ENCODE measurements at places on chromosomes 16 and 17. TPM values are rescaled to one million over a fixed set of nuclear protein-coding genes. Genes with fewer than 3 reads are reported as not detected.

DNA sequence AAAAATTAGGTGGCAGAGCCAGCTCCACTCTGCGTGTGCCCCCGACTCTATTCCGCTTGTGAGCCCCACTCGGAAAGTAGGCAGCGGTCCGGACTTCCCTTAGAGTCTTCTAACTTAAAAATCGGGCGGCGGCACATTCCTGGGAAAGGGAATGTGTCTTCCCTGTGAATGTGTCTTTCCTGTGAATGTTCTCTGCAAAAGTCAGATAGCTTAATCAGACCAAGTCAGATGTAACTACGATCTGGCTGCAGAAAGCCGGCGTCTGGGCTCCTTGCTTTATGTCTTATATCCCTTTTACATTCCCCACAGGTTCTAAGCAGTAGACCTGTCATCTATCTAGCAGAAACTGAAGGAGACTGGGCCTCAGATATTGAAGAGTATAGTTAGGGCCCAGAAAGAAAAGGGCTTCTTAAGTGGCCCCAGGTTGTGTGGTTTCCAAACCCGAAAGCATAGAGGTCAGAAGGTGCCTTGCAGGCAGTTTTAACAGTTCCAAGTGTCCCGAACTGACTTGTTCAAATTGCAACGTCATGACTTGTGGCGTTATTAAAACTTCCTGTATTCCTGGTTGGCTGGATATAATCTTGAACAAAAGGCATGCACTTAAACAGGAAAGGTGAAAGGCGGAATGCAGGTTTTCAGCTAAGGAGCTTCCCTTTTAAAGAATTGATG, 601 bp downstream of the PHKB start:
- H3K4me3 ChIP-seq: peak overlapping the region; percentile 100
- H3K4me1 ChIP-seq: no peaks in the 10 kb centered on the region
- H3K27me3 ChIP-seq: no peaks in the 10 kb centered on the region
- H3K36me3 ChIP-seq: no peaks in the 10 kb centered on the region
- no peak overlapping the region for H3K27ac ChIP-seq

NPIPA5 gene
- total RNA-seq: 5.2 TPM

- H3K27ac ChIP-seq: no peak overlapping the region
- H3K36me3 ChIP-seq: no peaks in the 10 kb centered on the region
- H3K27me3 ChIP-seq: no peaks in the 10 kb centered on the region
- peaks cover 9% of the 10 kb centered on the region for H3K4me1 ChIP-seq
These were observed 3.9 kb downstream of the IGFBP4 start for GRCh38 chr17:40447148-40447644.

- no peak overlapping the region for H3K27ac ChIP-seq
- no peak overlapping the region for H3K4me3 ChIP-seq
- no peaks in the 10 kb centered on the region for H3K4me1 ChIP-seq
- H3K36me3 ChIP-seq: no peaks in the 10 kb centered on the region
- no peak for DNase-seq
- H3K27me3 ChIP-seq: no peaks in the 10 kb centered on the region
These were observed 83.8 kb upstream of the PMFBP1 start for GRCh38 chr16:72255786-72256185.

DNA sequence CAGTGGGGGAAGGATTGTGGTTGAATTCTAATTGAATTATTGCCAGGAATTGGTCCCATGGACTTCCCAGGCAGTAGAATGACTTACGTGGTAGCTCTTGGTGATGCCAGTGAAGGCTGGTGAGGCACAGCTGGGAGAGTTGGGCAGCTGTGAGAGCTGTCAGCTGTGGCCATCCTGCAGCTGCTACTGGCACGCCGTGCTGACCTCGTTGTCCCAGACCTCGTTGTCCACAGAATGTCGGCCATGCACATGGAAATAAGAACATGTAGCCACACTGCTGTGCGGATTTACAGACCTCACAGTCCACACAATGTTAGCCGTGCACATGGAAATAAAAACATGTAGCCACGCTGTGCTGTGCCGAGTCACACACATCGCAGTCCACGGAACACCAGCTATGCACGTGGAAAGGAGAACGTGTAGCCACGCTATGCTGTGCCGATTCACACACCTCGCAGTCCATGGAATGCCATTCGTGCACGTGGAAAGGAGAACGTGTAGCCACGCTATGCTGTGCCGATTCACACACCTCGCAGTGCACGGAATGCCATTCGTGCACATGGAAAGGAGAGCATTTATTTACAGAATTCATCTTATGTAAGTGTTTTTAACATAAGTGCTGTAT, 59.2 kb downstream of the BANP start:
- H3K4me1 ChIP-seq: peaks cover 4% of the 10 kb centered on the region
- no peak overlapping the region for H3K4me3 ChIP-seq
- H3K36me3 ChIP-seq: peaks cover 63% of the 10 kb centered on the region
- no peak for DNase-seq
- H3K27me3 ChIP-seq: no peaks in the 10 kb centered on the region

- H3K27me3 ChIP-seq: no peaks in the 10 kb centered on the region
- H3K4me1 ChIP-seq: no peaks in the 10 kb centered on the region
- H3K36me3 ChIP-seq: peaks cover 7% of the 10 kb centered on the region
- no peak overlapping the region for H3K4me3 ChIP-seq
- DNase-seq: no peak
These were observed 471.8 kb downstream of the CDH13 start for GRCh38 chr16:83098536-83098935.

- H3K4me1 ChIP-seq: no peaks in the 10 kb centered on the region
- H3K36me3 ChIP-seq: no peaks in the 10 kb centered on the region
- DNase-seq: peak; percentile 85
- H3K27ac ChIP-seq: no peak overlapping the region
These were observed 93.1 kb downstream of the RTN4RL1 start for GRCh38 chr17:1931844-1932579.

GRCh38 chr17:41654678-41655607, 30.6 kb upstream of the KRT17 start:
- no peaks in the 10 kb centered on the region for H3K27me3 ChIP-seq
- H3K4me1 ChIP-seq: no peaks in the 10 kb centered on the region
- no peaks in the 10 kb centered on the region for H3K36me3 ChIP-seq
- DNase-seq: no peak

- H3K4me1 ChIP-seq: no peaks in the 10 kb centered on the region
- H3K27me3 ChIP-seq: no peaks in the 10 kb centered on the region
- DNase-seq: no peak
- H3K27ac ChIP-seq: no peak overlapping the region
- H3K4me3 ChIP-seq: no peak overlapping the region
- H3K36me3 ChIP-seq: peaks cover 20% of the 10 kb centered on the region
These were observed 541.1 kb downstream of the KCNJ18 start for GRCh38 chr17:22233382-22233781.

- no peak overlapping the region for H3K27ac ChIP-seq
- peaks cover 2% of the 10 kb centered on the region for H3K4me1 ChIP-seq
- H3K36me3 ChIP-seq: peaks cover 1% of the 10 kb centered on the region
- no peak for DNase-seq
These were observed 3.9 kb upstream of the KRT19 start for GRCh38 chr17:41531993-41532392.

DNA sequence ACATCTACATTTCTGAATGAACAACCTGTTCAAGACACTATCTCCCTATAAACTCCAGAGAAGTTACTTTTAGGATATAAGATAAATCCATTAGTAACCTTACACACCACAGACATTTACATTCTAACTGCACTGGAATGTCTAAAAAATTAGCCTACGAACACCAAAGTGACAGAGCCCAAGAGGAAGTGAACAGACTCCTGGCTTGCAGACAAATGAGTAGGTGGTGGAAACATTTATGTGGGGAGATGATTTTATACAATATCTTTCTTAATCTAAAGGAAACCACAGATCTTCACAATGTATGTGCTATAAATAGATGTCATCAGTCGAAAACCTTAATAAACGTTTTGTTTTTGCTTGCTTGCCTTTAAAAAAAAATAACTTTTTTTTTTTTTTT, 18.8 kb downstream of the ZNF652 start:
- peaks cover 1% of the 10 kb centered on the region for H3K36me3 ChIP-seq
- H3K27ac ChIP-seq: no peak overlapping the region
- no peaks in the 10 kb centered on the region for H3K4me1 ChIP-seq
- no peak for DNase-seq

DNA sequence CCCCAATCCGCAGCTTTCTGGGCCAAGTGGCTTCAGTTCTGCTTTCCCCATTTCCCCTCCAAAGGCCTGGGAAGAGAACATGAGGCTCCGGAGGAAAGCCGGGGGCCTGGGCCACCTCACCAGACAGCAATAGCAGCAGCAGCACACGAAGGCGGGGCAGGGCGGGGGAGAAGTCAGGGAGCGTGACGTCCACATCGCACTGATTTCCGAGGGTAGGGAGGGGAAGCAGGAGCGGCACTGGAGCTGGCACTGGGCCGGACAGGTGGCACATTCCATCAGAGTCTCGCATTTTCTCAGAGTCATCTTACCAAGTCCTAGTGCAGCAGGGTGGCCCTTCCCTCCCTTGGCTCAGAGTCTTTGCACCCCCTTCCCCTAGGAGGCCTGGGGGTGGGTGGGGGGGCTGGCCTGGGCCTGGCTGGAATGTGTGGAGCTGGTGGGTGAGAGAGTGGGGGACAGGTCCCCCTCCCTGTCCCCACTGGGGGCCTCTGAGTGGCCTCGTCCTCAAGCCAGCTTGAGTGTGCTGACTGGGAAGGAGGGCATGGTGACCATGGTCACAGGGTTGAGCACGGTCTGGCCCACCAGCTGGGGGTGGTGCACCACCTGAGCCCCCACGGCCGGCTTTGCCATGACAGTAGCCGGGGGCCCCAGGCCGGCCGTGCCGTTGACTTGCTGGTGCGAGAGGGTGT, 14.3 kb downstream of the MNT start:
- H3K4me1 ChIP-seq: no peaks in the 10 kb centered on the region
- H3K36me3 ChIP-seq: peaks cover 5% of the 10 kb centered on the region
- no peak overlapping the region for H3K4me3 ChIP-seq
- no peaks in the 10 kb centered on the region for H3K27me3 ChIP-seq
- no peak for DNase-seq
- H3K27ac ChIP-seq: no peak overlapping the region
